ENCODE measurements at places on chromosomes 4 and X. TPM values are rescaled to one million over a fixed set of nuclear protein-coding genes. Genes with fewer than 3 reads are reported as not detected.

AVPR2 gene
- not detected for total RNA-seq

GAGE12F gene
- total RNA-seq = not detected

VSIG4 gene
- not detected for total RNA-seq

ETDB gene
- not detected for total RNA-seq

SULT1B1 gene
- total RNA-seq = 1.3 TPM

UGT2B15 gene
- not detected for total RNA-seq

GLRB gene
- total RNA-seq = 3.0 TPM

Measured in fibroblast of the aortic adventitia (primary cell).